NCI-H524 (cell line): ENCODE measurements at places on chromosomes 13 and 19.

- no peak for DNase-seq
Observed at GRCh38 chr19:58545286-58546018, 1.6 kb downstream of the TRIM28 start.

DNA sequence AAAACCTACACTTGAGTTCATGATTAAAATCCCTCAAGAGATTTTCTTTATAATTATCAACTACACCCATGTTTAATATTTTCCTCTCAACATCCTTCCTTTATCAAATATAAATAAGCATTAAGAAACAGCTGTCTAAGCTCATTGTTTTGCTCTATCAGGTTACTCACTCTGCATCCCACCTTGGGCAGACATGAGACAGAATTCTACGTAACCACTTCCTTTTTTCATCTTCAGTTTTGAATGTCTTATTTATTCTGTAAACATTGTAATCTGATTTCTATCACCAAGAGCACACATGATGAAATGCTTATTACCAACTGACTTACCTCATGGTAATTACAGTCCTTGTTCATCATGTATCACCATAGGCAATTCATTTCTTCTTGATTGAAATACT, 1256.6 kb upstream of the ATXN8OS start:
- no peak for DNase-seq

GRCh38 chr13:43663474-43664090, 123.2 kb downstream of the ENOX1 start:
- no peak for DNase-seq

- no peak for DNase-seq
Observed at GRCh38 chr13:28121224-28121623, 17.1 kb upstream of the PAN3 start.

DNA sequence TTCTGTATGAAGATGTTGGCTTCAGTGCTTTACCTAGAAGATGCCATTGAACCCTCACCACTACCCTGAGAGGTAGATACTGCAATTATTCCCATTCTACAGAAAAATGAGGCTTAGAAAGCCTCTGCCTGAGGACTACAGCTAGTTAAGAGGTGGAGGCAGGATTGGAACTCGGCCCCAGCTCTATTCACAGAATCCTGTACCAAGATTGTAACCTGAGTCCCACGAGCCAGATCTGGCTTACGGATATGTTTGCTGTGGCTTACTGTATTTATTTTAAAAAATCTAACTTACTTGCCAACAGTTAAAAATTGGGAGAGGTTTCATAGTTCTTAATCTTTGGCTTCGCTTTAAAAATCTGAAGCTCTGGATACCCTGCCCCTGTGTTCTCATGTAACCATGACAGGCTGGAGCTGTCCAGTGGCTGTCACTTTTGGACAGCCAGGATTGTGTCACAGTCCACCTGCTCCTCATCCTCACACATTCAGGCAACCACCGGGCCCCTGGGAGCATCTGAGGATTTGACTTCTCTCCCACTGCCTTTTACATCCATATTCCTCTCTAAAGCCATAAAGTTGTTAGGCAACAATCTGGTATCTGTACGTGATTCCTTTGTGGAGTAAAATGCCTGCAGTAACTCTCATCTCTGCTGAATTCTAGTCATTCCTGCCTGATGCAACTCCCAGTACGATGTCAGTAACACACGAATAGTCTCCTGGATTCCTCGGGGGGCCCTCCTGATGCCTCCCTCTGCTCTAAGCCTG, 160.8 kb upstream of the SERP2 start:
- no peak for DNase-seq
